ENCODE measurements at places on chromosomes 3 and 15.
A peak's percentile ranks its signal among the peaks of the same experiment; 100 is the strongest.

GRCh38 chr3:108090701-108091497 lies at the start of gene CD47:
Gene CD47, minus strand, starts transcription at chr3:108091031. Its CDS starts 123 bp downstream, at chr3:108090908.
- peak; percentile 81 for DNase-seq

DNA sequence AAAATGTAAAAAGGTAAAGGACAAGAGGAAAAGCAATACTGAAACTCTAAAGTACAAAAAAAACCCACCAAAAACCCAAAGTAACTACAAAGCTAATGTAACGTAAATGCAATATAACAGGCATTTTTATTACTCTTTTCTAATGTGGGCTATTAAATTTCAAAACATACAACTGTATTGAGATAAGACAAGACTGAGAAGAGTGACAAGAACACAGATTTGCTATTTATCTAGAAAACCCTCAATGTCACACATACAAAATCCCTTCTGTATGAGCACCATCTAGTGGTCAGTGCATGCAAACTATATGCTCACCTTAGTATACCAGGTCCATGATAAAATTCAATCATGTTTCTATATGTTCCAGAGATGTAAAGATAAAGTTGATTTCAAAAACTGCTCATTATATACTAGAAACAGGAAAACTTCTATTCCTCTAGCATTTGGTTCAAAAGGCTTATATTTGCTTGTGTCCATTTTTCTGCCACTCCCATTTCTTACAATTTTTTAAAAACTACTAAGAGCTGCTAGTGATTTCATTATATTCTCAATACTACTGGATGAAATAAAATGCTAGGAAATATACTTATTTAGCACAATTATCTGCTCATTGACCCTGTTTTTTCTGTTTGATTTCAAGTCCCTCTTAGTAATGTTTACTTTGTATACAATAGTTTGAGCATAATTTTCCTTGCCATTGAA lies 111.4 kb downstream of the DLG1 start:
- DNase-seq = peak; percentile 38

DNA sequence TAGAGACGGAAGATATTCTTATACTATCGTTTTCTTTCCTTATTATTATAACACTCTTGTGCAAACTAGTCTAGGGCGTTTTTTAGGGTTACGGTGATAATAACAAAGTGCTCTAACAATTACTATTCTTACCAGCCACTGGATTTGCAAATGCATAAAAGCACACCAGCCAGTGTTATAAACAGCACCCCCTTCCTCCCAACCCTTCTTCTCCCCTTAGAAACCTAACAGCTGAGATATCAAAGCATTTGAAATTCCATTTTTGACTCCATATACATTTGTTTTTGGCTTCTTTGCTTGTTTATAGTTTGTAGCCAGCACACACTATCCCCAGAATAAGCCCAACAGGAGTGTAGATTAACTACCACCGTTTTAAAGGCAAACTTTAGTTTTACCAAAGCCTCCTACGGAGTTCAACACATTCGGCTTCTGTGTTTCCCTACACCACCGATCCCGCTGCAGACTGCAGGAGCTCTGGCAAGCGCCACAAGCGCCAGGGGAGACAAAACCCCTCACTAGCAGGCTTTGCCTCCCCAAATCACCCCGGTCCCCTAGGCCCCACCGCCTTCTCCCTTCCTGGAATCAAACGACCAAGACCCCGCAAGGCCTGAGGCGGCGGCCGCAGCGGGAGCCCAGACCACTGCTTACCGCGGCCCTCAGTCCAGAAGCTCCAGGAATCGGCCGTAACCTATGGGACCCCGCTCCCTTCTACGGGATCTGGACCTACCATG lies 461 bp downstream of the COPB2 start:
- peak; percentile 6 for DNase-seq

- DNase-seq = no peak
Measured at GRCh38 chr3:169269005-169269404, 394.5 kb downstream of the MECOM start.

DNA sequence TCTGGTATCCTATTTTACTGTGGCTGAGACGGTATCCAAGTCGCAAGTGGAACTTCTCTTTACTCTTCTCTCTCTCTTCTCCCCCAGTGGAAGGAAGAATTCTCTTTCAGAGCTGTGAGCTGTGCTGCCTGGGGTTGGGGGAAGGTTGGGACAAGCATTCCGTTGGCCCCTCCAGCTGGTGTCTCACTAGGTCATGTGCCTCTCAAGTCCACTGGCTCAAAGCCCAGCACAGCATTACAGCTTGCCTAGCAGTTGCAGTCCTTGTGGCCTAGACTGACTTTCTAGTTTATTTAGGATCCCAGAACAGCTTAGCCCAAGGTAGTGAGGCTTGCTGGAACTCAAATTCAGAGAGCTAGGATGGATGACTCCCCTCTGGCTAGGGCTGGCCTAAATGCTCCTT lies 76.1 kb upstream of the SPATA16 start:
- DNase-seq = peak; percentile 23

- DNase-seq = no peak
Measured at GRCh38 chr3:13549623-13550422, 898 bp downstream of the FBLN2 start.

DNA sequence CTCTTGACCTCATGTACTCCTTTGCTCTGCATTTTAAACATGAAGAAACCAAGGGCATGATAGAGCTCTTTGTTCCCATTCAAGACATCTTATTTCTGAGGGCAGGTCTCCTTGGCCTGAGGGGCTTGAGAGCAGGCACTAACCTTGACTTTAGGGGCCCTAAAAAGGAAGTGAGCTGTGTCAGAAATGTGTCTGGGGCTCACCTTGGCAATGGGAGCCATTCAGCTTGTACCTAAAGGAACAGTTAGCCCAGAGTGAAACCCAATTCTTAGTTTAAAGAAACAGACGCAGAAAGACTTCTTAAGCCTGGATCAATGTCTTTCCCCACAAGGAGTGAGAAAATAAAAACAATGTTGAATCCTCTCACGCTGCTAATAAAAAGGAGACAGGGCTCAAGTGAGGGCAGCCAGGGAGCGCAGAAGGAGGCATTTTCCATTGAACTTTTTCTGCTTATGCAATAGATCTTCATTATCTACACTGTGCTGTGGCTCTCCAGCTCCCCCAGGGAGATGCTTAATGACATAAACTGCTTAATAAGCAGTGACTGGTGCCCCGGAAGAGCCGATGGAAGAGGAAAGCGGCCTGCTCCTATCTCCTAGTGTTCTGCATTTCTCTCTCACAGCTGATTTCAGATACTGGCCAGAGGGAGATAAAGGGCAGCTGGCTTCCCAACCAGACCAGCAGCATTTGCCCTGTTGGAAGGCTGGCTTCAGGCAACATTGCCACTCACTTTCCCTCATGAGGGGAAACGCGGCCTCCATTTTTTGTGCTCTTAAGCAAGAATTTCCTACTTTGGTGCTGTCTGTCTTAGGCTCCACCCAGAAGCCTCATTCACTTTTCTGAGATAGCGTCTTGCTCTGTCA lies 152.0 kb downstream of the OPA1 start:
- no peak for DNase-seq

DNA sequence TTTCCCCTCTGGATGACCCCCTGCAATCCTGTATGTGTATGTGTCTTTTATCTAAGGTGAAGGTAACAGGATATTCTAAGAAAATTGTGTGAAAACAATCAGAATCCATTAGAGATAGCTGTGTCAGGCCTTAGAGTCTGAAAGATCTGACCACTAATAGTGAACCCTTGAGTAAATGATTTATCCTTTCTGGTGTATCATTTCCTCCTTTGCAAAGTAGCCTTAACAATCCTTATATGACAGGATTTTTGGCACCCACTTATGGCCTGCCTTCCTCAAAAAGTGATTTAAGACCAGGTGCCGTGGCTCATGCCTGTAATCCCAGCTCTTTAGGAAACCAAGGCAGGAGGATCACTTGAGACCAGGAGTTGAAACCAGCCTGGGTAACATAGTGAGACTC lies 110.2 kb downstream of the RBPMS2 start:
- no peak for DNase-seq

- DNase-seq = peak; percentile 93
Measured at GRCh38 chr3:141477224-141477623, 9.6 kb upstream of the RASA2 start.

DNA sequence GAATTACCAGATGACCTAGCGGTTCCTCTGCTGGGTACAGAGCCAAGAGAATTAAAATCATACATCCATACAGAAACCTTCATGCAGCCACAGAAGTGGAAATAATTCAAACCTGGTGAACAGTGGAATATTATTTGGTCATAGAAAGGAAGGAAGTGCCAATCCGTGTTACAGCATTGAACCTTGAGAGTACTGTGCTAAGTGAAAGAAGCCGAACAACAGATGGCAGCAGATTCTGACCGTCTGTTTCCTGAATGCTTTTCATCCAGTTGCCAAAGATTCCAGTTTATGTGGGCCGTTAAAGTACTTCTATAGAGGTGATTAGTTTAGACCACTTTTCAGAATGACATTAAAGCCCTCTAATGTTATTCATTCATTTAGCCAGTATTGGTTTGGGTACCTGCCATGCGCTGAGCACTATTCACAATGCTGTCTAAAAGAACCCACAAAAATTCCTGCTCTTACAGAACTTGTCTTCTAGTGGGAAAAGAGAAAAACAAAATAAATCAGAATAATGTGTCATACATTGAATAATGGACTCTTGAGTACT lies 45.8 kb upstream of the SENP5 start:
- DNase-seq = no peak

- DNase-seq = no peak
Measured at GRCh38 chr3:50392101-50392715, 32.9 kb upstream of the TMEM115 start.

DNA sequence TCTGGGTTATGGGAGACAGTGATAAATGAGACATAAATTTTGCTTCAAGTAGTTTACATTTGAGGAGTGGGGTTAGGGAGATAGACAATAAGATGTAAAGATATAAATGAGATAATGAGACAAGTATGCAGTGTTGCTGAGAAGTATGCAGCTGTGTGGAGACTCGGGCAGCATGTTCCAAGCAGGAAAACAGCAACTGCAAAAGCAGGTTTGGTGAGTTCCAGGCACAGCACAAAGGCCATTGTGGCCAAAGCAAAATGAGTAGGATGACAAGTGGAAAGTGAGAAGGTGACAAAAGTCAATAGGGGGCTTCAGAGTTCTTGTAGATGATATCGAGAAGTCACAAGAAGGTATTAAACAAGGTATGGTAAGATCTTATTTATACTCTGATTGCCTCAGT lies 259.1 kb upstream of the PEX5L start:
- no peak for DNase-seq

GRCh38 chr15:67186226-67186649 lies 68.2 kb downstream of the AAGAB start:
- no peak for DNase-seq

DNA sequence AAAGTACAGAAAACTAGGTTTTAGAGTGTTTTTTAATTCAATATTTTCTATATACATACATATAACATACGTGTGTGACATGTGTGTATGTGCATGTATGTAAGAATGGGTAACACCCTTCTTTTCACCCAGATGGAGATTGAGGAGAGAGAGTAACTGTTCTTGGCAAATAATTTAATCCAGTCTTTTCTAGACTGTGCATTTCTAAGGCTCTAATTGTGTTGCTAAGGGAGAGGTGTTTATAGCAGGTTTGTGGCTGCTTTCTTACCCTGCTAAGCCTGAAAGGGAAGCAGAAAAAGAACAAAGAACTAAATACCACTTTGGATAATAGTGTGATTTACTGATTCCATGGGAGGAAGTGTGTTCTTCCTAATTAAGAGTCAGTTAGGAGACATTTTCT lies 46.0 kb upstream of the ALDH1L1 start:
- no peak for DNase-seq

GRCh38 chr3:120449701-120450599 lies 842 bp downstream of the FSTL1 start:
- no peak for DNase-seq

DNA sequence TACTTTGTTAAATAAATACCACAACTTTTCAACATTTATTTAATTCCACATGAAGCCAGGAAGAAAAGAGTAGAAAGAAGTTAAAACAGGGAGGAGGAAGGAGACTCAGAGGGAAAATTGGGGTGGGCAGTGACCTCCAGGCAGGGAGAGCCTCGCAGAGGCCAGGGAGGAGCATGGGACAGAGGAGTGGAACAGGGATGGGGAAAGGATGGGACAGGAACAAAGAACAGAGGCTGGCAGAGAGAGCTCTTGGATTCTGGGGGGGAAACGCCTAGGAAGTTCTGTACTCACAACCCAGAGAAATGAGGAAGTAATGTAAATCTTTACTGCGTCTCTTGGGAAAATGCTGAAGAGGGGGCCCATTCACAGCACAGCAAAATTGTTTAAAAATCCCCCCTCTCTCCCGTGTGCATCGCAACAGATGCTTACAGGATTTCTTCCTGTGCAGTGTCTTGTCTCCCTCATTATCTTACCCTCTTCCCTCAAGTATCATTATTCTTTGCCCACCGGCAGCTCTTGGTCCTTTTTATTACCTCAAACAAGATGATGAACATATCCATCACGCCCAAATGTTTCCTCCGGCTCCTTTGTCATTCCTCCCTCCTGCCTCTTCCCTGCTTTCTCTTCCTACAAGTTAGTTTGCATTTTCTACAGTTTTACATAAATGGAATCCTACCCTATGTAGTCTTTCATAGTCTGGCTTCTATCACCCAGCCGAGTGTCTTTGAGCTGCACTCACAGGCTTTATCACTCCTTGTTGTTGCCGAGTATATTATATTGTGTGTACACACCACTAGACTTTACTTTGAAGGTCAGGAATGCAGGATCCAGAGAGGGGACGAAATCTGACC lies 65.5 kb downstream of the ARHGAP31 start:
- no peak for DNase-seq

- no peak for DNase-seq
Measured at GRCh38 chr3:14789221-14789620, 29.5 kb upstream of the FGD5 start.

DNA sequence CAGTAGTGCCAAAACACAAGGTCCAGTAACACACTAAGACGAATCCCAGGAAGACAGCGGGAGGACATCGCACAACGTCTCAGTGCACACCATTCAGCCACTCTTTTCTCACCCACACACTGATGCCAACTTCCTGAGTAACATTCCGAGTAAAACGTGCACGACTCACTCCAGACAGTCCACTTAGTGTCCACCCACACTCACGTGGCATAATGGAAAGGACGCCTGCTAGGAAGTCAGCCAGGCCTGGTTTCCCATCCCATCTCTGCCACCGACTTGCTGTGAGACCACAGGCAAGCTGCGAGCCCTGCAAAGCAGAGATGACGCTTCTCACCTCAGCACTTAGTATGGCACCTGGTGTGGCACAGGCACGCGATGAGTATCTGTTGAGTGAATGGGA lies 36.8 kb upstream of the VGLL4 start:
- DNase-seq = no peak

- DNase-seq = no peak
Measured at GRCh38 chr15:61476741-61477140, 247.6 kb upstream of the RORA start.

DNA sequence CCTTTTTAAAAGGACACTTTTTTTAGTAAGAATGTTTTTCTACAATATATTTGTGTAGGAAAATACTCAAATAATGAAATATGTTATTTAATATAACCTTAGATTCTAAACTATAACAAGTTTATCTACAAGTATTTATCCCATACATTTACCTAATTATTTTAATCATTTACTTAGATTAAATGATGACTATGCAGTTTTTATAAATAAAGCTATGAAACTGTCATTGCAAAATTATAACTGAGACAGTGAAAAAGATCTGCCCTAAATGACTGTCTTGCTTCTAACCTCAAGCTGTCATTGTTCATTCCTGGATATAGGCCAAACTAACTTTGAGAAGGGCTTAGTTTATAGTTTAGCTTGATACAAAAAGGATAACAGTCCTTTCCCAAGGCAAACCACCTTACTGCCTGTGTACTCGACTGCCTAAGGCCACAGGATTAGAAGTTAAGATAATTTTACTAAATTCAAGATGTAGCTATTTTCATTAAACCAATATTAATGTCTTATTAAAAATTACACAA lies 84.1 kb downstream of the GLDN start:
- no peak for DNase-seq

Data from A172 (cell line).